ENCODE measurements at places on chromosomes 7 and 10. TPM values are rescaled to one million over a fixed set of nuclear protein-coding genes. Genes with fewer than 3 reads are reported as not detected.

Gene PRXL2A
- total RNA-seq: not detected

Gene LIPK
- total RNA-seq: not detected

Gene TEX47
- total RNA-seq: not detected

Gene GIMAP1
- total RNA-seq: not detected

Gene C10orf67
- 0.15 TPM for total RNA-seq

Gene PSD
- 0.23 TPM for total RNA-seq

Gene KCNH2
- 1.6 TPM for total RNA-seq

DNA sequence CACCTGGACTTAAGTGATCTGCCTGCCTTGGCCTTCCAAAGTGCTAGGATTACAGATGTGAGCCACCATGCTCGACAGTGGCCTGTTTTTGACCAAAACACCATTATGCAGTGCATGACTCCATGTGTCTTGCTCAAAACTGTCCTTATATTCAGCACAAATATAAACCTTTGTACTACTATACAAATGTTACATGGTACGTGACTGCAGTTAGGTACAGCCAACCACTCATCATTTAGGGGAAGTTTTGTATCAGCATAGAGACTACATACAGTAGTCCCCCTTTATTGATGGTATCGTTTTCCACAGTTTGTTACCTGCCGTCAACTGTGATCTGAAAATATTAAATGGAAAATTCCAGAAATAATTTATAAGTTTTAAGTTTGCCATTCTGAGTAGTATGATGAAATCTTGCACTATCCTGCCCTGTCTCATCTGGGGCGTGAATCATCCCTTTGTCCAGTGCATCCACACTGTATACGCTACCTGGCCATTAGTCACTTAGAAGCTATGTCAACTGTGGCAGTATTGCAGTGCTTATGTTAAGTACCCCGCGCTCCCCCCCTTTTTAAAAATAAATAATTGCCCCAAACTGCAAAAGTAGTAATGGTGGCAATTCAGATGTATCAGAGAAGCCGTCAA, 23.3 kb upstream of the ZNF282 start:
- DNase-seq: peak; percentile 87

GRCh38 chr10:125592897-125593296, 90.1 kb downstream of the TEX36 start:
- no peak for DNase-seq

DNA sequence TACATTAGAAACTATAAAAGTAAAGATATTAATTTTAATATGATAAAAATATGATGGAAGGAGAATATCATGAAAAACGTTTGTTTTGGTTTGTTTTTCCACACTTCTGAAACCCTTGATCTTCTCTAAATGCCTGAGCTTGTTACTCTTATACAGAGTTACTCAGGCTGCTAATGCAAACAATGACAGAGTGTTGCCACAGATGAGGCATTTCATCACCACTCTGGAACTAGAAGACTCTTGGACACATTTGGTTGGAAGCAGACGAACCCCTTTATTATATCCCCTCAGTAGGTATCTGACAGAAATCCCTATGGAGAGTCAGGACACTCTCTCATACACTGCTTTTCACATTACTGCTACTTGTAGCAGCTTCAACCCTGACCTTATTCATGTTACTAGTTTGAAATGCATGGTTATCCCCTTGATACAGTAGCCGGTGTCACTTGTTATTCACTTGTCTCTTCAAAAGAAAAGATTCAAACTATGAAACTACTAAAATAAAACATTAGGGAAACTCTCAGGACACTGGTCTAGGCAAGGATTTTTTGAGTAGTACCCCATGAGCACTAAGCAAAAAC, 66.9 kb downstream of the SEMA3C start:
- peak; percentile 68 for DNase-seq

DNA sequence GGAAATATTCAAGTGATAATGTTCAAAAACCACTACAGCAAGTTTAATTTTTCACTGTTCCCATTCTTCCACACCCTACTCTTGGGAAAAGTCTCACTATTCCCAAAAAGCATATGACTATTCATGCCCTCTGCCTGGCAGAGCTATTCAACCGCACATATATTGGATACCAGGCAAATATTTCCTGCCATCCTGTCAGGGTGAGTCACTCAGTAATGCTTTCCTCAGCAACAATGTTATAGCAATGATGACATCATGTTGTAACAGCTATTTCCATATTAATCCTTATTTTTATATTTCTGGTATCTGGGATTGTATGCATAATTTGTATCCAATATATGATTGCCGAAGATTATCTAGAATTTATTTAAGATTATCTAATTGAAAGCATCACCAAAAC, 114.0 kb upstream of the PLXDC2 start:
- peak; percentile 23 for DNase-seq

DNA sequence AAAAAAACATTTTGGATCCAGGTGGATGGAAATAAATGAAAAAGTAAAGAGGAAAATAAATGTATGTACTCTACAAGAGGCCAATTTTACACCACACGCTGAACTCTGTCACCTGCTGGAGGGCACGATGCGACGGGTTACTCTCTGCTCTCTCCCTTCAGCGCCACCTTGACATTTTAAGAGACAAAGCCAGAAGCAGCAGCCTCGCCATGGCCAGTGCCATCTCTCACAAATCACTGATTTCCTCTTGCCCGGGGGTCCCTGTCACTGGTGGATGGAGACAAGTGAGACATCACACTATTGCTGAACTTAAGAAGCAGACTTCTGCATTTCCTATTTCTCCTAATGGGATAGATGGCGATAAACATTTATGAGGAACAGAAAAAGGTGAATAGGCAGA, 190.0 kb downstream of the ZMYND11 start:
- no peak for DNase-seq

- DNase-seq: peak; percentile 11
Observed at GRCh38 chr7:106329408-106329807, 44.6 kb upstream of the NAMPT start.

DNA sequence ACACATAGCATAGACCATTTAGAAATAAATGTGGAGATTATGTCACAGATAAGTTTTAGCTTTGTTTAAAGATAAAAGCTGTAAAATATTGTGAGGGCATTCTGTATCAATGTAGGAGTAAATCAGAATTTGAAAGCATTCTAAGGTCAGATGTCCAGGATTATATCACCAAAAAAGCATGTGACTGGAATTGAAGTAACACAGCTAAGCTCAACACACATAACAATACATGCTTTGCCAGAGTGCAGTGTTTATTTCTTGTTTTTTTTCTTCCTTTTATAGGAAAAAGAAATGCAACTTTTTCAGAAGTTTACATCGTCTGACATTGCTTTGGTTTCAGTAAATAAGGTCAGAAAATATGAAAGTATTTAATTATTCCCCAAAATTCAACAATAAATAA, 183.4 kb downstream of the HTR7 start:
- DNase-seq: no peak

- no peak for DNase-seq
Observed at GRCh38 chr7:30726296-30727006, 25.5 kb upstream of the INMT start.

Measured in PC-3 (cell line).